ENCODE measurements at places on chromosomes 16 and 17.

DNA sequence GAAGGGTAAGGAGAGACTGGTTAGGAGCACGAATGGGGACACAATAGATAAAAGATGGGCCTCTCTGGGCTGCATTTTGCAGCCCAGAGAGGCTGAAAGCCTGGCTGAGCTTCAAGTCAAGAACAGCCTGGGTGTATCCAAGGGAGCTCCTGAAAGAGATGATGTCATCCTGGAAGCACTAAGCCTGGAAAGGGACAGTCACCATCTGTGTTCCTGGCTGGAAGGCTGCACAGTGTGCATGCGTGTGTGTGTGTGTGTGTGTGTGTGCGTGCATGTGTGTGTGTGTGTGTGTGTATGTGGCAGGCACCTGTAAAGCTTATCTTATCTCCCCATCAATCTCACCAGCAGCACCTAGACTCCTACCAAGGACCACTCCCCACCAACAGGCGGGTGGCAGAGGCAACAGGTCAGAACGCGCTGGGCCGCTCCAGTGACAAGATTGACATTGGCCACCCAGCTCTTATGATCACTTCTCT lies 44.1 kb downstream of the COG7 start:
- peak; percentile 60 for DNase-seq

- DNase-seq = no peak
Observed at GRCh38 chr16:1333149-1333812, at the start of gene BAIAP3. Gene BAIAP3, plus strand, starts transcription at chr16:1333645. Its CDS starts 4,905 bp downstream, at chr16:1338550.

DNA sequence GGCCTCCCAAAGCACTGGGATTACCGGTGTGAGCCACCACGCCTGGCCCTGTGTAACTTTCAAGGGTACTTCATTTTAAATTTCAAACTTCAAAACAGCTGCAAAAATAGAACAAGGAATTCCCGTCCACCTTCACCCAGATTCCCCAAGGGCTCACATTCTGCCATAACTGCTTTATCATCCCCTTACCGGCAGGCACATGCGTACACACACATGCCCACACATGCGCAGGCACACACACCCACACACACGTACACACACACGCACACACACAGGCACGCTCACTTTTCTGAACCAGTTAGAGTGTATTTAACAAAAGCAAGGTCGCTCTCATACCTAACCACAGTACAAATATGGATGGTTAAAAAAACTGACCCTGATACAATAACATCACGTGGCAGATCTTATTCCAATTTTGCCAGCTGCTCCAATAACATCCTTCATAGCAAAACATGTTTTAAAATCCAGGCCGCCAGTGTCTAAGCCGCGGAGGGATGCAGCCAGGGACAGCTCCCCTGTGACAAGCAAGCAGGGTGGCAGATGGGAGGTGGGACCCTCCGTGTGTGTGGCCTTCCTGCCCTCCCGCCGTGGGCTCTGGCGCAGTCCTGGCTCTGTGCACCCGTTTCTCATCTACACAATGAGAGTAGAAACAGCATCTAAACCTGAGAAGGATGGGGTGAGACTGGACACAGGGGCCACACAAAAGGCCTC lies 23.1 kb downstream of the PDIA2 start:
- DNase-seq = peak; percentile 12

- peak; percentile 63 for DNase-seq
Observed at GRCh38 chr17:8079291-8080207, 8.0 kb downstream of the ALOX12B start.

DNA sequence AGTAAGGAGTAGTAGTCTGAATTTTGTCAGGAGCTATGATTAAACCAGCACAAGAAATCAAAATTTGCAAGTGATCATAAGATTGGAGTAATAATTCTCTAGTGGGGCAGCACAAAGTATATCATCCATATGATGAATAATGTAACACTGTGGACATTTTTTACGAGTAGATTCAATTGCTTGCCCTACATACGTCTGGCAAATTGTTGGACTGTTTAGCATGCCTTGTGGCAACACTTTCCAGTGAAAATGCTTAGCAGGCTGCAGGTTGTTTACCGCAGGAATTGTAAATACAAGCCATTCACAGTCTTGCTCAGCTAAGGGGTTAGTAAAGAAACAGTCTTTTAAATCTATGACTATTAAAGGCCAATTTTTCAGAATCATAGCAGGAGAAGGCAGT lies 35.7 kb downstream of the ATF7IP2 start:
- DNase-seq = no peak

GRCh38 chr16:68548947-68549346 lies 9.9 kb downstream of the ZFP90 start:
- DNase-seq = no peak

DNA sequence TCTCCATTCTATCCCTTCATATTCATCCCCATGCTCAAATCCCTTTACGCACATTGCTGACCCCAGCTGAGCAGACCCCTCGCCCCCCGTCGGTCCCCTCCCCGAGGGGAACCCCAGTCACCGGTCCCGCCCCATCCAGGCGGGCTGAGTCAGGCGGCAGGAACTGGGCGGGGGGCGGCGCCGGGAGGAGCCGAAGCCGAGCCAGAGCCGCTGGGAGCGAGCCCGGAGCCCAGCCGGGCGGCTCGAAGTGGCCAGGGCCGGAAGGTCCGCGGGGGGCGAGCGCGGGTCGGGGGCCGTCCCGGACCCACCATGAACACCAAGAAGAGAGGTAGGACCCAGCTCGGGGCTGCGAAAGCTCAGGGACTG lies 8.6 kb downstream of the RIPOR1 start:
- no peak for DNase-seq

- no peak for DNase-seq
Observed at GRCh38 chr17:42365136-42365535, 23.1 kb downstream of the STAT3 start.

DNA sequence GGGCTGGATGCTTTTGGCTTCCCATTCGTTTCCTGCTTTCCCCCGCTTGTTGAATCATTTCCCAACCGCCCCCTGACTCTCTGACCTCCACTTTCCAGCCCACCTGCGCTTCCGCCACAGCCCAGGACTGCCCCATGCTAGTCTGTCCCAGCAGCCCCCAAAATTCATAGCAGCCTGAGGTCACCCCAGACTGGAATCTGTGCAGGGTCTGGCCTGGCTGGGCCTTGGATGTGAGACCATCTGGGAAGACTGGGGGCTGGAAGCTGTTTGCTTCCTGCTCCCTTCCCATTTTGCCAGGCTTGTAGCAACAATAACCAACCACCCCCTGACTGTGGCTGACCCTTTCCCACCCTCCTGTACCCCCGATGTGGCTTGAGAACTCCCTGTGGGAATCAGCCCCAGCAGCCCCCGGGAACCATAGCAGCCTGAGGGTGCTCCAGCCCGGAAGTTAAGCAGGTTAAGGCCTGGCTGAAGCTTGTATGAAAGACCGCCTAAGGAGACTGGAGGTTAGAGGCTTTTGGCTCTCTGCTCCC lies 2290.8 kb downstream of the TP53TG3F start:
- no peak for DNase-seq

DNA sequence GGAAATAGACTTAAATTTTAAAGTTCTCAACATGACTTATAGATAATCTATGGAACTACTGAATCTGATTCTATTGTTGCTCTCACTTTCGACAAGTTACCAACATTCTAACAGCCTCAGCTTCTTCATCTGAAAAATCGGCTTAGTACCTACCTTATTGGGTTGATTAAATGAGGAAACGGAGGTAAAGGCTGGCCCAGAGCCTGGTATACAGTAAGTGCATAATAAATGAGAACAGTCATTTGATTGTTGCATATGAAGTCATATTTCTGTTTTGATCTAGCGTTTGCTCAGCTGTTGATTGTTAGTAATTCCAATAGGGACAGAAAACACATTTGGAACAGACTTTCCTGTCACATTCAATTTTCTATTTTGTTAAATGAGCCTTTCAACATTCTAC lies 4.6 kb downstream of the VPS35L start:
- DNase-seq = no peak

Data from DMS79 treated with DMSO at 0.1 percent for 48 hours (cell line).